ENCODE measurements at places on chromosomes 5 and 9.

DNA sequence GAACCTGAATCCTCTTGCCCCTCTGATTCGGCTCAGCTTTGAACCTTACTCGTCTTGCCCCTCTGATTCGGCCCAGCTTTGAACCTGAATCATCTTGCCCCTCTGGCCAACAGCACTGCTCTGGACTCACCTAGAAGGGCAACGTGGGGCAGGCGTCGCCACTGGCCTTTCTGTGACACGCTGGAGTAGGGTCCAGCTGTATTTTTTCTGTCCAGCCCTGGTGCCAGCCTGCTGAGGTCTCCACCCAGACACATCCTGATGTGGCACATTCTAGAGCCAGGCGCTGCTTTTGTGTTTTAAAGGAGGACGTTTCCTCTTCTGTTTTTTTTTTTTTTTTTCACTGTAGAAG is 15.2 kb upstream of the CPEB4 start:
- no peak for DNase-seq

- DNase-seq, result peak; percentile 21
These were observed 2.0 kb downstream of the IER5L start for GRCh38 chr9:129175825-129176633.

DNA sequence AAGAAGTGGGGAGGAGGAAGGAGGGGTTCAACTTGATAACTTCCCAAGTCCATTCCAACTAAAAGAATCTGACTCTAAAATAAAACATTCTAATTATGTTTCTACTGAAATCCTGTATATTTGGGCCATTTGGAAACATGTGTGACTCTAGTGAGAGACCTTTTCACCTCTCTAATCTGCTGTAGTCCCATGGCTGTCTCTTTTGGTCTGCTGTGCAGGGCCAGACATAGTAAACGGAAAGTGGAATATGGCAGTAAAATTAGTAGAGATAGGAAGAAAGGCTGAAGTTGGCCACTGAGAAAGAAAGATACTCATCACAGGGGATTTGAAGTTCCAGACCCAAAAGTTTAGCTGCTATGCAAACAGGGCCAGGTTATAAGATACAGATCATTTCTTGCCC is 15.9 kb downstream of the RFX3 start:
- no peak for DNase-seq

GRCh38 chr5:33227247-33227646 is 213.5 kb upstream of the TARS1 start:
- no peak for DNase-seq

DNA sequence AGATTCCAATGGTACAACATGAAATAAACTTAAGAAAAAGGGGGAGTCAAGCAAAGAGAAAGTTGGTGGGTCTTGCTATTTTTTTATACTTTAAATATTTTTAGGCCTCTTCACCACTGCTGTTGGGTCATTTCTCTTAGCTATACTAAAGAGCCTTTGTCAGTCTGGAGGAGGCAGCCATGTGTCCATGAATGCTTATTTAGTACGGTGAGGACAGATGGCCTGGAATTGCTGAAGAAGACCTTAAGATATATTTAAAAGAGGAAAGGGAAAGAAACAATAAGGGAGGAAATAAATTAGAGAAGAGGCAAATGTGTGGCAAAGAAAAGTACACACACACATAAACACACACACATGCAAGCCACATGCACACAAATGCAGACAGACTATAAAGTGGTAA is 560.5 kb upstream of the MEF2C start:
- DNase-seq, result no peak

DNA sequence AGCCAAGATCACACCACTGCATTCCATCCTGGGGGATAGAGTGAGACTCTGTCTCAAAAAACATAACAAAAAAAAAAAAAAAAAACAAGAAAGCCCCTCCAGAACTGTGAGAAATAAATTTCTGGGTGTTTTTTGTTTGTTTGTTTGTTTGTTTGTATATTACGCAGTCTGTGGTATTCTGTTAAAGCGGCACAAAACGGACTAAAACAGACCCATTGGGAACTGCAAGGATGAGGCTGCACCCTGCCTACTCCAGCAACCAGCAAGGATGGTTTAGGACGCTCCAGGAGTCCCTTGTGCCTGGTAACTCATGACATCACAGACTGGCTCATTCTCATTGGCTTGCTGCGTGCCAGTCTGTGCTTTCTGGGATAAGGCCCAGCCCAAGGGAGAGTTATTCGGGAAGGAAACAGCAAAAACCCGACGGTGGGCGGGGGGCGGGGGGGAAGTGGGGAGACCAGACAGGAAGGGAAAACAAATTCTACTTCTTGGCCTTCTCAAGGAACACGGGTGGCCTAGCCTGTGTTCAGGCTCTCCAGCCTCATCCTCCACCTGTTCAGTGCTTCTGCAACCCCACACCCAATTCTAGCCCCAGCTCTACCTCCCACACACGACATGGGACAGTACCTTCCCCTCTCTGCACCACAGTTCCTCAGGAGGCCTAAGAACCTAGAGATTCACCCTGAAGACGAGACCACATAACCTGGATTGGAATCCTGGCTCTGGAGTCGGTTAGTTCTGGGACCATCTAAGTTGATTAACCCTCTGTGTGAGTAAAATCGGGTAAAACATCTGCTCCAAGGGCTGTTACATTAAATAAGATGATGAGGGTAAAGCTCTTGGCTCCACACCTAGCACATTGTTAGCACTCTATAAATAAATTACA is 2.8 kb downstream of the CD74 start:
- no peak for DNase-seq

- no peak for DNase-seq
These were observed 6.1 kb downstream of the NSMF start for GRCh38 chr9:137452761-137453642.

- DNase-seq, result no peak
These were observed 21.4 kb downstream of the FREM1 start for GRCh38 chr9:14888875-14889274.

- DNase-seq, result no peak
These were observed 72.7 kb upstream of the IER5L start for GRCh38 chr9:129250786-129251185.

DNA sequence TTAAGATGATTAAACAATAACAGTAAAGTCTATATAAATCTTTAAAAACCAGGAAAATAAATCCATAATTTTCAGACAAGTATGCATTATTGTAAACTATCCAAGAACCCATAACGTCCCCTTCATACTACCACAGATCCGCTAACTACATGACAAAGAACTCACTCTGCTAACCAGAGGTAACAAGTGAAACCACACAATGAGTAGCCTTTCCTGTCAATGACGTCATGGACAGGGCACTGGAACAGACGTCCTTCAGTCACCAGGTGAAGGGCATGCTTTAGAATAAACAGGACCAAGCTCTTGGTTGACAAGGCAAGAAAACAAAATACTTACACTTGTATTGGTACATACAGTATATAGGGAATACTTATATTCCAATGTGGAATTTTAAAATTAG is 45.2 kb downstream of the RNF130 start:
- DNase-seq, result no peak

- DNase-seq, result no peak
These were observed 63.0 kb downstream of the NR6A1 start for GRCh38 chr9:124708074-124708473.

- DNase-seq, result no peak
These were observed 175.5 kb upstream of the SV2C start for GRCh38 chr5:75907651-75908050.

DNA sequence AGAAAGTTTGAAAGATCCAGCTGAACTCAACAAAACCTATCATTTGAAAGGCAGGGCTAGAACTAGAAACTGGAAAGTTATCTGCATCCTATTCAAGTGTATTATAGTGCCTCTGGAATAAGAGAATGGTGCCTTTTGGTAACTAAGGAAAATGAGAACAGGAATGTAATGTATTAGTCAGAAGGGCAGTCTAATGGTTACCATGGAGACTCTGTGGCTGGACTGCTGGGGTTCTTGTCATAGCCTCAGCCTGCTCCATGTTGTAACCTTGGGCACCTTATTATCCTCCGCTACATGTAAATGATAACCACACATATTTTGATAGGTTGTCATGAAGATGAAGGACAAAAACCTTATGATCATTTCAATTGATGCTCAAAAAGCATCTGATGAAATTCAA is 24.6 kb upstream of the IFNB1 start:
- DNase-seq, result no peak

DNA sequence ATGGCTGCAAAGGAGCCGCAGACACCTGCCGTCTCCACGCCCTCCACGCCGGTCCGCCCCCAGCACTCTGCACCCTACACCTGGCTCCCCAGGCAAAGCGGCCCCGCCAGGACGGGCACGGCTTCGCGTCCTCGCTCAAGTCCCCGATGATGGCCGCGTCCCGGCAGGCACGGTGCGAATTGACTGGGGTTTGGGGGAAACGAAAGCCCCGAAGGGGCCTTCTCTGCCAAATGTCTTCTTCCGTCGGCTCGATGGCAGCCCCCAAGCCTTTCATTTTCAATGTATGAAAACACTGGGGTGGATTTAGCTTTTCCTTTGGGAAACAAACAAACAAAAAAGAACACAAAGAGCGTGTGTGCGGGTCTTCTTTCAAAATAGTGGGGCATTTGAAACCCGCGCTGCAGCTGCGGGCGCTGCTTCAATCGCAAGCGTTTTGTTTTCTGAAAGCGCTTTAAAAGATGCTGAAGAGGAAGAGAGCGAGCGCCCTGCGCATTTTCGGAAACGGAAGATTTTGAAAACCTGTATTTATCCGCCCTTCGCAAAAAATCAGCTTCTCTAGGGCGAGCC is 160.0 kb downstream of the RMI1 start:
- no peak for DNase-seq

DNA sequence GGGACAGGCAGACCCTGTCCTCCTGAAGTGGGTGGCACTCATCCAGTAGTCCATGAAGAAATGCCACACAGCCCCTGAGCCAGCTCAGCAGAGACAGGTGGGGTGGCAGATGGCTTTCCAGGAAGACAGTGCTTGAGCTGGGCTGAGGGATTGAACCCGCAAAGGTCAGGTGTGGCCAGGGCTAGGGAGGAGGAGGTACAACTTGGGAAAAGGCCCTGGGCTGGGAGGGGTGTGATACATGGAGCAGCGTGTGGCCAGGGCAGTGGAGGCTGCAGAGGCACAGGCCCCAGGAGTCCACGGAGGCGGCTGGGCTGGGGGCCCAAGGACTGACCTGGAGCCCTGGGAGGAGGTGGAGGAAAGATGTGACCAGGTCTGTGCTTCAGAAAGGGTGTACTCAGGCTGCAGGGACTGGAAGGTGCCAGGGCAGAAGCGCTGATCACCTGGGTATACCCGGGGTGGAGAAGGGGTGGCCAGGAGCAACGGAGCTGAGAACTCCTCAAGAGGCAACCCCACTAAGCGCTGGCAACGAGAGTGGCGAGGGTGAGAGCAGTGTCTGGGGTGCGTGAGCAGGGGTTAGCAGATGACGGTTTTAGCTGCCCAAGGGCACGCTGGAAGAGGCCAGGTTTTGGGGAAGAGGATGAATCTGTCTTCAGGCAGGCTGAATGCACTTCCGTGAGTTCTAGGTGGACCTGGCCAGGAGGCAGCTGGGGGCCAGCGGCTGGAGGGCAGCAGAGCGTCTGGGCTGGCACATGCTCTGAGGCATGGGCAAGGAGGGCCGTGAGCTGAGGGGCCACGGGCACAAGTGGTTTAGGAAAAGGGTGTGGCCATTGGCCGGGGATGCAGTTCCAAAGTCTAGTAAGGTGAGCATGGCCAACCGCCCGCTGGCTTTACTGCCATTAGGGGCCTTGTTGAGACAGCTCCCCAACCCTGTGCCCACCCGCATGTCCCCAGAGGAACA is 3.9 kb upstream of the RABL6 start:
- DNase-seq, result no peak

DNA sequence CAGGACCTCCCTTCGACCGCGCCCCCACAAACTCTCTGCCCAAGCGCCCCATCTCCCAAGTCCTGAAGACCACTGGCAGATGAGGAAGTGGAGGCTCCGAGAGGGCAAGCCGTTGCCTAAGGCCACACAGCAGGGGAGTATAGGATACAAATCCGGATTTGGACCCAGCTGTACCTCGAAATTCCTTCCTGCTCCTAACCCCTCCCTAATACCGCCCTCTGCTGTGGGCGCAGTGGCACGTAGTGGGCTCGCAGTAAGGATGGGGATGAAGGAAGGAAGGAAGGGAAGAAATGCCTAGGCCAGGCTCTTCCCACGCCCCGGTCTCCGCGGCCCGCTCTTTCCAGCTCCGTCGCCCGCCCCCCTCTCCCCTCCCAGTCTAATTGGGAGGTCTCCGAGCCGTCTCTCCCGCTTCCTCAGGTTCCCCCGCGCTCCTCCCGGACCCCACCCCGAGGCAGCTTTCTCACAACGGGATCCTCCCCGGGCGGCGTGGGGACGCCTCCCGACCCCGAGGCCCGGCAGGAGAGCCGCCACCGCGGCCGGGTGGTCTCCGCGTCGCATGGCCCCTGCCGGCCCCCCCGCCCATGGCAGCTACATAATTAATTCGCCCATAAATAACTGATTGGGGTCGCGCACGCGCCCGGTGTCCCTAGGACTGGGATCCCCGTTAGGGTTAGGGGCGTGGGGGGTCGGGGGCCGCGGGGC is 138.9 kb downstream of the C9orf50 start:
- no peak for DNase-seq

DNA sequence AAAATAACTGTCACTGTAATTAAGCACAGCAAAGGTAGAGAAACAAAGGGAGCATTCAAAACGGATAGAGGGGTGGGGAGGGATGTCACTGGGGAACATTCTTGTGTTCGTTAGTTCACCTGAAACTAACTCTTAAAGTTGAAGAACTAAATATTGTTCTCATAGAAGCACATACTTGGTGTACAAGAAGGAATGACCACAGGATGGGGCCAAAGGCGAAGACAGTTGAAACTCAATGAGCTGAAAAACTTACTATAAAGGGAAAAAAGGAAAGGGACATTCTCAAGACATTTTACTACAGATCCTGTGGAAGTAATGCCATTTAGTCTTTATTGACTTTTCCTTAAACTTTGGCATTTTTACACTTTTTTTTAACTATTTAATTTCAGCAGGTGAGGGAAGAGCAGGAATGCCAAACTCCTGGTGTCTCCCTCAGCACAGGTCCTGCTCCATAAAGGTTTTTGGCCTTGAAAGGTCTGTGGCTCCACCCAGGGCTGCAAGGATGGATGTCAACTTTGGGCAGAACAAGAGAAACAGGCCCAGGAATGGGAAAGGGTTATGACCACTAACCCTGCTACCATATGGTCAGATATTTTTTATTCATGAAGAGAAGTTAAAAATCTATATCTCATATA is 197.6 kb upstream of the RASA1 start:
- no peak for DNase-seq

DNA sequence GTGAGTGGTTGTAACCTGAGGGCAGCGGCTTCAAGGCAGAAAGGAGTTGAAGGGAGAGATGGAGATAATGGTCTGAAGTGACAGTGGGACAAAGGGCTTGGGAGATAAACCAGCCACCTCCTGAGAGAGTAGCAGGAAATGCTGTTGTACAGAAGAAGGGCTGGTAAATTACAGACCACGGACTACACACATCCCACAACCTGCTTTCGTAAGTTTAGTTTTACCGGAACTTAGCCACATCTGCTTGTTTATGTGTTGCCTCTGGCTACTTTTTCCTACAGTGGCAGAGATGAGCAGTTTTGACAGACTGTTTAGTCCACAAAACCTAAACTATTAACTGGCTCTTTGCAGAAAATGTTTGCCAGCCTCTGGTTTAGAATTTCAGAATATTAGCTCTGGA is 269.5 kb downstream of the ARHGEF28 start:
- no peak for DNase-seq

Data from T-helper 1 cell (primary cell).